Anterior cingulate cortex (tissue), 58 donors: ENCODE measurements at places on chromosomes 16 and 17.
A peak's percentile ranks its signal among the peaks of the same experiment; 100 is the strongest.

DNA sequence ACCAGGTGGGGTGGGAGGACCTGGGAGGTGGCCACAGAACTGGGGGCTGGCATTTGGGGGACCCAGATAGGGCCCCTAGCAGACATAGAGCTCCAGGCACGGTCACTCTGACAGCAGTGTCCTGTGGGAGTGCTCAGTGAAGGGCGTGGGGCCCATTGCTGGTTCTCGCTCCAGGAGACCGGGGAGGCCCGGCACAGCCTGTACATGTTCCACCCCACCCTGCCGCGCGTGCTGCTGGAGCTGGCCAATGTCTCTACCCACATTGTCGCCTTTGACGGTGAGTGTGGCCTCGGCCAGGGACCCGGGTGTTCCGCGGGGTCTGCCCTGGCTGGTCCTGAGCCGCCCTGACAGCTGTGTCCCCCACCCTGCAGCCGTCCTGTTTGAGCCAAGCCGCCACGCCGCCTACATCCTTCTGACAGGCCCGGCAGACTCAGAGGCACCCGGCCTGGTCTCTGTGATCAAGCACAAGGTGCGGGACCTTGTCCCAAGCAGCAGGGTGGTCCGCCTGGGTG is 11.2 kb downstream of the RGS11 start:
- DNase-seq: no peak

- DNase-seq: no peak
These were observed 10.9 kb upstream of the SLC7A5 start for GRCh38 chr16:87880117-87880696.

DNA sequence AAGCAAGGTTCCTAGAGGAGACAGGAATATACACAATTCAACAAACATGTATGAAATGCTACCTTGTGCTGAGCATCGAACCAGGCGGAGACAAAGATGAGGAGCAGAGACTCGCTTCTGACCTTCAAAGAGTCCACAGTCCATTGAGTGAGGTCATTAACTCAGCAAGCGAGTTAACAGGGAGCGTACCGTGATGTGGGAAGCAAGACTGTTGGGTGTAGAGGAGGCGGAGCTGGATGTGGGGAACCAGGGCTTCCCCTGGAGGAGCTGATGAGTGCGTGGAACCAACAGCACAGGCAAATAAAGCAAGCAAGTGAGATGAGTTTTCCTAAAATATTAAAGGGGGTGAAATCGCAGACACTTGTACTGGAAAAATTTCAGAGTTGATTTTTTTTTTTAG is 65.0 kb downstream of the NXN start:
- DNase-seq: no peak

DNA sequence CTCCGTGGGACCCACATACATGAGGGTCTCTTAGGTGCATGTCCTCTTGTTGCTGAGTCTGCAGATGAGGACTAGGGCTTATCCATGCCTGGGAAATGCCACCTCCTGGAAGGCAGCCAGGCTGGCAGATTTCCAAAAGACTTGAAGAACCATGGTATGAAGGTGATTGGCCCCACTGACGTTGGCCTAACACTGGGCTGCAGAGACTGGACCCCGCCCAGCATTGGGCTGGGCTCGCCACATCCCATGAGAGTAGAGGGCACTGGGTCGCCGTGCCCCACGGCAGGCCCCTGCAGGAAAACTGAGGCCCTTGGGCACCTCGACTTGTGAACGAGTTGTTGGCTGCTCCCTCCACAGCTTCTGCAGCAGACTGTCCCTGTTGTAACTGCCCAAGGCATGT is 38.2 kb upstream of the IL21R start:
- DNase-seq: no peak

GRCh38 chr16:14475370-14476139 is 154.5 kb downstream of the PARN start:
- DNase-seq: no peak

- no peak for DNase-seq
These were observed 227.2 kb upstream of the MON1B start for GRCh38 chr16:76963614-76964315.

- DNase-seq: no peak
These were observed 7.2 kb downstream of the RAB11FIP4 start for GRCh38 chr17:31398381-31399311.

DNA sequence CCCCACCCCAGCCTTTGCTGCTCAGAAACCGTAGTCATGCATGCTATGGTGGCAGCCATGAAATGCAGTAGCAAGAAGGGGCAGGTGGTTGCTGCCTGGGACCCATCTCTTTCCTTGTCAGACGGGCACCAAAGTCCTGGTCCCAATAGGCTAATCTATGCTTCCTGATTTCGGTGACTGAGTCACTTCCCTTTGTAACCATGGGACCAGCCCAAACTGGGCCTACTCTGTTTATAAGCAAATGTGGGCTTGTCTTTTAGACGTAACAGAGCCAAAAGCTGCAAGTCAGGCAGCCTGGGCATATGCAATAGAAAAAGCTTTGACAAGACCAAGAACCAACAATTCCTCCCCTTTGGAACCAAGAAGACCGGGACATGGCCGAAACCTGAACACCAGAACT is 99.1 kb upstream of the RBBP6 start:
- no peak for DNase-seq

- DNase-seq: no peak
These were observed 58.3 kb downstream of the WIPI1 start for GRCh38 chr17:68398691-68399637.

GRCh38 chr17:2024572-2025219 is 438 bp downstream of the RTN4RL1 start:
- no peak for DNase-seq

GRCh38 chr16:88274847-88275246 is 107.9 kb upstream of the ZNF469 start:
- DNase-seq: no peak

- DNase-seq: no peak
These were observed 196.0 kb upstream of the CPHXL start for GRCh38 chr16:75922250-75922649.

DNA sequence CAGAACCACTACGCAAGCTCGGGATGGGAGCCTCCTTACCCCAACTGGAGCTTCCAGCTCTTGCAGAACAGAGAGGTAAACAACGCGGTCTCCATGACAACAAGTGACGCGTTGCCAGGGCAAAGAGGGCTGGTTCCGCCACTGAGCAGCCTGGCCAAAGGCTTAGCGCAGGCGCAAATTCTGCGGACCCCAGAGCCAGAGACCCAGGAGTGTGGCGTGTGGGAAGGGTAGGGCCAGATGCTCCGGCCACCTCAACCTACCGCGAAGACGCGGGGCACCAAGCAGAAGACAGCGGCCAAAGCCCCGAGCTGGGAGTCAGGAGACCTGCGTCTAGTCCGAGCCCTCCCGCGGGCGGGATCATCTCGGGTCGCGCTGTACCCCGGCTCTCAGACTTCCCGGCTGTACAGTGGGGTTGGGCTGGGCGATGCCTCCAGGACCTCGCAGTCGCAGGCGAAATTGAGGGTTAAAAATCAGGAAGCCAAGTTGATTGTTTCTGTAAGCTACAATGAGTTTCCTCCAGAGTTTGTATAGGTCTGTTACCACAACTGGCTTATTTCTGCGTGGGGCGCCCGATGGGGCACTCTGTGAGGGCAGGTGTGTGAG is at the start of gene TEKT1:
Gene TEKT1, minus strand, starts transcription at position 69 of the 603 bp plus-strand sequence. CDS start 1,353 bp downstream, outside the sequence.
- DNase-seq: peak; percentile 57
